ENCODE measurements at places on chromosomes 12 and 14. TPM values are rescaled to one million over a fixed set of nuclear protein-coding genes. Genes with fewer than 3 reads are reported as not detected.

GRCh38 chr14:75392686-75393641 lies 34.9 kb upstream of the JDP2 start:
- DNase-seq, result no peak

GRCh38 chr12:105852496-105852895 lies 286.3 kb downstream of the NUAK1 start:
- no peak for DNase-seq

- DNase-seq, result no peak
Observed at GRCh38 chr12:114964841-114965240, 280.9 kb upstream of the TBX3 start.

- DNase-seq, result no peak
Observed at GRCh38 chr14:50647753-50648152, 20.4 kb downstream of the SAV1 start.

DNA sequence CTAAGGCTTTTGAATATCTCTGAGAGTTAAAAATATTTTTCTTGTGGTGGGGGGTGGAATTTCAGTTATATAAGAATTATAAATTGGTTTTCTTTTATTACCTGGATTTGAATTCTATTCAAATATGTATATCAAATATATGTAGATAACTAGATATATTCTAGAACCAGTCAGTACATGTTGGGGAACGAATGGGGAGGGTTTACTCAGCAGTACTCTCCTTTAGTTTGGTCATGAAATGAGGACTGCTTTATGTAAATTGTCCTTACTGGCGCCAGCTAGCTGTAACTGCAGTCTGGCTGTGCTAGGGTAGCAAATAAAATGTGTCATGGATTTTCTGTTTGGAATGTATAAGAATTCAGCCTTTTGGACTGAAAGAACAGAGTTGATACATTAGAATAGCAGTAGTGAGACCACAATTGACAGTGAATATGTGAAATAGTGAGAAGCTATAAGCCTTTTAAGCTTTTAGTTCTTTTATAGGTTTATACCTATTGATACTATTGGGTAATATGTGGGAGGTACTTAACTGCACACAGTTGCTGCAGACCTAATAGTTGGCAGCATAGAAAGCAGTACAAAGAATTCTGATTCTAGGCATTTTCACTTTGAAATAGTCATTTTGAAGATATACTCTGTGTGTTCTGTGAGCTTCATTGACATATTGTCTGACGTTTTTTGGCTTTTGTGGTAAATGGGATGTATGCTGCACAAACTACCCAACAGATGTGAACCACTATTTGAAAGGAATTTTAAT lies 29.0 kb downstream of the ATF7IP start:
- peak; percentile 18 for DNase-seq

DNA sequence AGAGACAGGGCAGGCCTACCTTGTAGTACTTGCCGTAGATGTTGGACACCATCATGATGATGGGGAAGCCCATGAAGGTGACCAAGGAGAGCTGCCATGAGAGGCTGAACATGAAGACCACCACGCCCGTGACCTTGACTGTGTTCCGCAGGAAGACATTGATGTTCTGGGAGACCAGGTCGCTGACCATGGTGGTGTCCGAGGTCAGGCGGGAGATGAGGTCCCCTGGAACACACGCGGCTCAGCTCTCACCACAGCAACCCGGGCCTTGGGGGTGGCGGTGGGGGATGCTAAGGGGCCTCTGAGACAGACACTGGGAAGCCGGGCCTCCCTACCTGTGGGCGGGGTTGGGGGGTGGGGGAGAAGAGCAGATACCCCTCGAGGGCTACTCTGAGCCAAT lies 17.7 kb downstream of the ABCB9 start:
- DNase-seq, result no peak

GRCh38 chr14:95725685-95726336 lies 11.9 kb upstream of the TCL1A start:
- no peak for DNase-seq

GRCh38 chr14:33709711-33710110 lies 241.2 kb downstream of the EGLN3 start:
- DNase-seq, result no peak

OR6C2 gene
- total RNA-seq, result not detected
